ENCODE measurements at places on chromosomes 5 and 9.

- DNase-seq = no peak
Observed at GRCh38 chr9:81193362-81194339, 495.7 kb downstream of the TLE1 start.

GRCh38 chr5:84438456-84438855, 53.8 kb upstream of the EDIL3 start:
- DNase-seq = no peak

- no peak for DNase-seq
Observed at GRCh38 chr5:128669803-128670202, 131.8 kb upstream of the FBN2 start.

DNA sequence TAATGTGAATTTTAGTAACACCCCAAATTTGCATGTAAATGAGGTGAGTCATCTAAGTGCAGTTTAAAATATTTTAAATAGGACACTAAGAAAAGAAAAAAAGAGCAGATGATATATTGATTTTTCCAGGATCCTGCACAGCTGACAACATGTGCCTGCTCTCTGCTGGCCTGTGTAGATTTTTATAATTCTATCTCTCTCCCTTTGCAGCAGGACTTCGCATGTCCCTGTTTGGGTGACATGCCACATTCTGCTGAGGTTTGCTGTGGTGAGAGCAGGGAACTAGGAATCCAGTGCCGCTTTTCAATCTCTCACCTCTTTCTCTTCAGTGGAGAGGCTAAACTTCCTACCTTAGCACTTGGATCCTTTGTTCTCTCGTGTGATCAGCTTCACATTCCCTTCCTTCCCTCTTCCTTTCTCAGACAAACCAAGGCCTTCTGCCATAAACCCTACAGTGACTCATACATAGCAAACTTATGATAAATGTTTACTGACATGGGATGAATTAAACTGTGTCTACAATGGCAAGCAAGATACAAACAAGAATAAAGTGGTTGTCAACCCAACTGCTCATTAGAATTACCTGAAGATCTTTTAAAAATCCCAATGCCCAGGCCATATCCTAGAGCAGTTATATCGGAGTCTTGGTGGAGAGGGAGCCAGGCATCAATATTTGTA, 198.8 kb upstream of the EFNA5 start:
- DNase-seq = no peak

GRCh38 chr5:1209896-1210776, 8.7 kb downstream of the SLC6A19 start:
- no peak for DNase-seq

GRCh38 chr5:61280761-61281427, 51.2 kb upstream of the ZSWIM6 start:
- no peak for DNase-seq

GRCh38 chr9:107513464-107514100, 24.0 kb upstream of the KLF4 start:
- DNase-seq = no peak

Data from ascending aorta (tissue), 2 donors.